ENCODE measurements at places on chromosomes 1 and 21.

DNA sequence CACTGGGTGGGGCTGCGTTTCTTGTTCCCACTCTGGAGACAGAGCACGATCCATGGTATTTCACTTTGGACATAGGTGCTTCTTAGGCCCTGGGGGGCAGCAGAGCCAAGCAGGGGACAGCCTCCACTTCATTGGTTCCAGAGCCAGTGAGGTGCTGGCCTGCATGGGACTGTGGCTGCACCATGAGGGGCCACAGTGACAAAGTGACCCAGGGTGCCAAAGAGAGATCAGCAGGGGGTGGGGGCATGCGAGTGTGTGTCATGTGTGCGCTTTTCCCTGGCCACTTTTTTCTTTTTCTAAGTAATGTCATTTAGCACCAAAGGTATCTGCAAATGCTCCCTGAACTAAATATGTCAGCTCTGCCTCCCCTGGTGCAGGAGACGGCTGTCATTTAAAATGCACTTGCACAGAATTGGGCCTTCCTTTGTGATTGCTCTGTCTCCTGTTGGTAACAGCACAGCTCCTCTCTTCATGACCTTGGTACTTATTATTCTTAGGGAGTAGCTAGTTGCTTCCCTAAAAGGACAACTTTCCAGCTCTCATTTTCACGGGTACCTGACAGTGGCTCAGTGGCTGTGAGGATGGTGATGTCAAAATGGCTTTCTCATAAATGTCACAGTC is 75.5 kb upstream of the VAMP3 start:
- DNase-seq, result no peak

DNA sequence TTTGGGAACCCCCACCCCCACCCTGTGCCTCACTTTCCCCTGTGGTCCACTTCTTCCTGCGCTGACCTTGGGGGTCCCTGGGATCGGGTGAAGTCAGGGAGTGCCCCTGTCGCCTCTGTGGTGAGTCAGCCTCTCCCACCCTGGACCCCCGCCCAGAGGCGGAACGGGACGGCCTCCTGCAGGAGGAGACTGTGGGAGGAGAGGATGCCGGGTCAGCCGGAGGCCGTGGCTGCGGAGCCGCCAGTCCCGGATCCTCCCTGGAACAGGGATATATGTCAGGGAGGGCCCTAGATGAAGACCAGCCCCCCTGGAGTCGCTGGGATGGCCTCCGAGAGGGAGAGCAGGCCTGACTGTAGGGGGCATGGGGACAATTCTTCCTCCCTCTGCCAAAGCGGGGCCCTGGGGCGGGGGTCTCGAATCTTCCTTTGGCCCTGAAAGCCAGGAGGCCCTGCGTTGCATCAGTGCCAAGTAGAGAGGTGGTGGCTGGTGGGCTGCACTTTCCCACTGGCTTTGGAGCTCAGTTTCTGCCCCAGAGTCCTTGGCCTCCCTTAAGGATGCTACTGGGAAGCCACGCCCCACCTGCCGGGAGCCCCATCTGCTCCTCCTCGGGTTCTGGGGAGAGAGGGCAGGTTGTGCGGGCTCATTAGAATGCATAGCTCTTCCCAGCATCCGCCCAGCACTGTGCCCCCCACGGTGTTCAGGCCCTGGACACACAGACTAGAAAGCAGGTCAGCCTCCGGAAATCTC is 930 bp downstream of the ARHGEF10L start:
- DNase-seq, result no peak

DNA sequence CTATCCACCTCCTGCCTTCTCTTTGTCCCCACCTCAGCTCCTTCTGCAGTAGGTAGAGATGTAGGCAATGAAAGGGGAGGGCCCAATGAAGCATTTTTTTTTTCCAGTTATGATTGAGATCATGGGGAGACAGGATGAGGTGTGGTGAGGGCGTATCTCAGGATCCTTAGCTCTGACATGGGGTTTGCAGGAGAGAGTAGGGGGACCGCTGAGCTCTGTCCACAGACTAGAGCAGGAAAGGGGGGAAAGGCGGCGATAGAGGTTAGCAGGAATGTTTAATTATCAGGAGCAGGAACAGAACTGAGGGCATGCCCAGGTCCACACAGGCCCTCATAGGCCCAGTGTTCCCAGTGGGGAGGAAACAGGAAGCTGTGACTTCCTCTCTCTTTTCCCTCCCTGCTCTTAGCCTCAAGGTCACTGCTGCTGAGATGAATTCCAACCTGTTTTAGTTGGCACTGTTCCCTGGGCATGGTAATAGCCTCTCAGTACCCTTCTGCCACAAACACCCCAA is 901 bp upstream of the RXFP4 start:
- DNase-seq, result no peak

DNA sequence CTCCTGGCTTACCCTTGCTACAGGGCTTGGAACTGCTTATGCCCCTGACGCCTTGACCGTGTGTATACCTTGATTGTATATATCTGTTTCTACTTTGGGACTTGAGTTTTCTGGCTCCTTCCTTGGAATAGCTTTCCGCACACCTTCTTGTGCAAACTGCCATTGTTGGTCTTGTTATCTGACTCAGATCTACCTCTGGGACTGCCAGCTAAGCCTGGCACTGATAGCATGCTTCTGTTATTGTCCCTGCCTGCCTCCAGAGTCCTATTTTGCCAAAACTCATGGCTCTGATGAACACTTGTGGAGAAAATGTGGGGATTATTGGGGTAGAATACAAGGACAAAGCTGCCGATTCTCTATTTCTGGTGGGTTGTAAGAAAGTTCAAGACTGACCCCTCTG is 15.4 kb downstream of the FMOD start:
- DNase-seq, result no peak

DNA sequence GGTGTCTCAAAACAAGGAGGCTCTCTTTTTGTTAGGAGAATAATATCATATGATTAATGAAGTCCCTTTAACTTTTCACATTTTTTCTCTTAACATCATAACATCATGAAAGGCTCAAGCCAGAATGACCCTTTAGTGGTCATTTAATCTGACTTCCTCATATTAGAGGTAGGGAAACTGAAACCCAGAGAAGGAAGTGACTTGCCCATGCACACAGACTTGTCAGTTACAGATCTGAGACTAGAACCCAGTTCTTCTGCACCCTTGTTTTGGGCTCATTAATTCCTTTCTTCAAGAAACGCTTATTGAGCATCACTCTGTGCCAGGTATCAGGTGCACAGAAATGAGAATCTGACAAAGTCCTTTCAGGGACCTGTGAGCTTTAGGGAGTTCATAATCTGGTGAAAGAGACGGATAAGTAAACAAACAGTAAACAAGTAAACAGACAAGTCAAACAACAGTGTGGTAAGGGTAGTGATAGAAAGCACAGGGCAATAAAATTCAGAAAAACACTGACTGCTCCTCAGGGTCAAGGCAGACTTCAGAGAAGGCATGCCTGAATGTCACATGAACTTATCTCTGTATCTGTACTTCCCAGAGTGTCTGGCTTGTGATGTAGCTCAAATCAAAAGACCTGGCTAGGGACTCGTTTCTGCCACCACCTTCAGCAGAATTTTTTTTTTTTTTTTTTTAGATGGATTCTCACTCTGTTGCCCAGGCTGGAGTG is 38.3 kb upstream of the OSBPL9 start:
- no peak for DNase-seq

DNA sequence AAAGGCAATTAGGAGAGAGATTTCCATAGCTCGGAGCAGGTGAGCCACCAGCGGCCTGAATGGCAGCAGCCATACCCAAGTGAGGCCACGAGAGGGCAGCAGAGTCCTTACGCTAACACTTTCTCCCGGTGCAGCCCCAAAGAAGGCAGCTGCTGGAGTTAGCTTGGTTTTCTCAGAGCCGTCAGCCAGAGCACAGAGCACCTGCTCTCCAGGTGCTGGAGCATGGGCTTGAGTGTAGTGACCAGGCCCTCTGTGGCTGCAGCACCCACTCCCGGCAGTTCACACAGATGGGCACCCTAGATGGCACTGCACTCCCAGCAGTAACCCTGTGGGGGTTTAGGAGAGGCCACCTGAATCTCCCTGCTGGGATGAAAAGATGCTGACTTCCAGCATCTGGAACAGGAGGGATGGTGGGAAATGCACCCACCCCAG is 45.8 kb downstream of the TMCC2 start:
- peak; percentile 86 for DNase-seq

- no peak for DNase-seq
Measured at GRCh38 chr1:246383239-246383589, 123.9 kb downstream of the SMYD3 start.

DNA sequence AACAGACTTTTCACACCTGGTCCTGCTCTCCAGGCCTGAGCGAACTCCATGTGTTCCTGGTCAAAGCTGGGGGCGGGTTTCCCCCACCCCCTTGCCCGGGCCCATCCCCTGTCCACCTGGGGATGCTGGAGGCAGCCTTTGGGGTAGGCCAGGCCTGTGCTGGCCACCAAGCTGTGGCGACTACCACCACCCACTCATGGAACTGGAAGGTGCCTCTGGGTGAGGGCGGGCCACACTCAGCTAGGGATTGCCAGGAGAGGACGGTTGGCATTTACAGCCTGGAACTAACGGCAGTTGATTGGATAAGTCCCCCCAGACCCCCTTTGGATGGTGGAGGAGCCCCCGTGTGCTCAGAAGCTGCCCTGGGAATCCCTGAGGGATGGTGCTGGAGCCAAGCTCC is 7.9 kb downstream of the S100B start:
- DNase-seq, result no peak

DNA sequence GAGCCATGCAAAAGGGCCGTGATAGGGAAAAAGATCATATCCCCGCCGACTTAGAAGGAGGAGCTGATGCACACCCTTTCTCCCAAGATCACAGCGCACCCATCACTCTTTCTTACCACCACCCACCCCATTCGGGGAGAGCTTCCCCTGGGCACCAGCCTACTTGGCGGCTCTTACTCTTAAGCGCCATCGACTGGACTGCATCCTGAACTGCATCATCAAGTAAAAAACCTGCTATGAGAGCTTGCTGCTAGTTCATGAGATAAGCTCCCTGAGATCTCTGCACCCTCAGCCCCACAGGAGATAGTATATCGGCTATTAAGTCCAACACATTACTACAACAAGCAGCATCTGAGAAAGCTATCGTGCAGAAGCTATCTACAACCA is 125.1 kb downstream of the BARHL2 start:
- no peak for DNase-seq

GRCh38 chr1:87226341-87226760 is 102.3 kb upstream of the LMO4 start:
- DNase-seq, result peak; percentile 45

- no peak for DNase-seq
Measured at GRCh38 chr21:33554982-33555344, 12.1 kb downstream of the SON start.

DNA sequence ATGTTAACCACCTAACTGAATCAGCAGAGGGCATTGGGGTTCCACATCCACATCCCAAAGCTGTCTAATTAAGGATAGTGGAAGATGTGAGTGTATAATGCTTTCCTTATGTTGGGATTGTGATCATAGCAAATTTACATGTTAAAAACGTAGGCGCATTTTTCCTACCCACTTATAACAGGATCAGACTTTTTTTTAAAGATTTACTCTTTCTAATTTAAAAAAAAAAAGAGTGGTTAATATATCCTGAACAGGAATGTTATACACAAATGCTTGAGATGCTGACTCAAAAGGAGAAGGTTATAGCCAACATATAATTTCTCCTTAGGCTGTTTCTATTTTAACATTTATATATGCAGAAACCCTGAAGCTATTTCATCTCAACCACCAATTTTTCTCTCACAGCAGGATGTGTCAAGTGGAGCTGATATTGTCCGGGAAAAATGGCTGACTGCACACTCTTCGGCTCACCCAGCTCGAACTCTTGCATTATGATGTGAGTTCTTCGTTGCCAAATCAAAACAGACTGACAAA is 40.3 kb downstream of the RGS5 start:
- DNase-seq, result no peak

- DNase-seq, result no peak
Measured at GRCh38 chr1:29758781-29759499, 522.6 kb downstream of the PTPRU start.

DNA sequence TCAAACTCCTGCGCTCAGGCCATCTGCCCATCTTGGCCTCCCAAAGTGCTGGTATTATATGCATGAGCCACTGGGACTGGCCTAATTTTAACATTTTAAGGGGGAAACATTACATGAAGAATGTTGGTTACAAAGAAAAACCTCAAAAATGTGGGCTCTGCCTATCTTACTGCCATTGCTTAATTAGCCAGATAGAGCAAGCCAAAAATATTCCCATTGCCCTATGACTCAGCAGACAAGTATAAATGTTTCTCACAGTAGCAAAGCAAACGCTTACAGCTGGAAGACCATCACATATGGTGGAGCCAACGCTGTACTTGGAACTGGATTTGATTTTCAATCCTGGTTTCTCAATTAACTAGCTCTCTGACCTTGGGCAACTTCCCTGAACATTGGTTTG is 502.0 kb downstream of the SMYD3 start:
- DNase-seq, result no peak

GRCh38 chr21:44699502-44700001 is 2.6 kb downstream of the KRTAP10-12 start:
- no peak for DNase-seq

- DNase-seq, result no peak
Measured at GRCh38 chr1:240151136-240151735, 59.6 kb downstream of the FMN2 start.

GRCh38 chr1:21926814-21927532 is 10.1 kb downstream of the HSPG2 start:
- no peak for DNase-seq

DNA sequence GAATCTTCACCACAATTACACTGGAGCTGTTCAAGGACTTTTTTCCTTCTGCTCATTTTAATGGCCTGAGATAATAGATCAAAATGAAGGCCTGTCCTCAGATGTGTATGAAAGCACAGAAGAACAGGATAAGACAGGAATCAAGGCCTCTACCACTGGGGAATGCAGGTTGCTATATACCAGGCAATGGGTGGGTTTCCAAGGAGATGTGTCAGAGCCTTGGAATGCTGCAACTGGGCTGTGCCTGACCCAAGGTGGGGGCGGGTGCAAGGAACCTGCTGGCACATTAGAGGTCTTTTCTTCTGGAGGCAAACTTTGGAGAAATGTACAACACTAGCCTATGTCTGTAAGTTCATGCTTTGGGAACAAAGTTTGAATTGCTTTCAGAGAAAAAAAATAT is 21.7 kb upstream of the LAMC2 start:
- no peak for DNase-seq

GRCh38 chr1:173193639-173194038 is 13.5 kb downstream of the TNFSF4 start:
- no peak for DNase-seq

- no peak for DNase-seq
Measured at GRCh38 chr1:111879081-111879480, 110.4 kb downstream of the KCND3 start.

DNA sequence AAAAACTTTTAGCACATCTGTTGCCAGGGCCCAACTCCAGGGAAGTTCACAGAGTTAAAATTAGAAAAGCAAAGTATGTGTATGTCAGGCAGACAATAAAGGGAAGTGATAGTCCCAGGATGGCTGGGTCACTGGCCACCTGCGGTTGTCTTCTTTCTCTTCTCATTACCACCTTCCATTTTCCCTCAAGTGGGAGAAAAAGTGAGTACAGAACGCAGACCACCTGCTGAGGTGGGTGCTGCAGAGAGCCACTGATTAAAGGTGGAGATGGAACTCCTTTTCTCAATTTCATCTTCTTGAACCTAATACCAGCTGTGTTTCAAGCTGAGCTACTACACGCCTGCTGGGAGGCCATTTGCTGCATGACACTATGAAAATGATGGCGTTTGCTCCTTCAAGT is 88.8 kb upstream of the PDE4B start:
- DNase-seq, result no peak
